Spinal cord (tissue), 10 donors: ENCODE measurements at places on chromosomes 12 and 14.
A peak's percentile ranks its signal among the peaks of the same experiment; 100 is the strongest.

GRCh38 chr14:38255673-38256532, at the start of gene CLEC14A:
TSS of gene CLEC14A (minus strand) at chr14:38256093. CDS start at chr14:38256022, 71 bp downstream.
- peak; percentile 51 for DNase-seq

GRCh38 chr12:41924111-41924510, 220.6 kb downstream of the GXYLT1 start:
- DNase-seq: no peak

- DNase-seq: no peak
These were observed 9.8 kb downstream of the GPR135 start for GRCh38 chr14:59455411-59455810.

GRCh38 chr14:102280376-102280962, 24.5 kb downstream of the MOK start:
- no peak for DNase-seq

DNA sequence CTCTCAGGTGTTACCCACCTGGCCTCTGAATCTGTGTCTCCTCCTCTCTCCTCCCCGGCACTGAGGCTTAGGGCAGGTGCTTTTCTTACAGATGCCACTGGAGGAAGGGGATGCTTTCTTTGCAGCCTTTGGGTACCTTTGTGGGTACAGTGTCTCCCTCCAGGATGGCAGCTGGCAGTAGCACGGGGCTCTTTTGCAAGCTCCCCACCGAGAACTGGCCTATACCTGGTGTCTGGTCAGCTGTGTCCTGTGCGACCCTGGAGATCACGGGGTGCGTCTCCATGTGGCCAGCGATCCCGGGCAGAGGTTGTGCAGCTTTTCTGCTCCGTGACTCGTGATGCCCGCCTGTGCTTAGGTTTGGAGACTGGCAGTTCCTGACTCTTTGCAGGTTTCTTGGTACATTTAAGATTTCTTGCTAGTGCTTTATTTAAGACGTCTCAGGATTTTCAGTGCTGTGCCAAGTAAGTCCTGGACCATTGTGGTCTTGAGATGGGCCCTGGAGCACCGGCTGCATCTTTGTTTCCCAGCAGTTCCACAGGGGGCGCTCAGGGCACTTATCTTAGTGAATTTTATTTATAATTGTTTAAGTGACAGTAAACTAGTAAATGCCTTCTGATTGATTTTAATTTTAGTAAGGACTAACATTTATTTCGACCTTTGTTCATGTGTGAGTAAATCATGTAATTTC, 68.9 kb downstream of the DDX51 start:
- no peak for DNase-seq

GRCh38 chr14:56482310-56482911, 97.2 kb upstream of the TMEM260 start:
- DNase-seq: no peak
